Heart left ventricle (tissue), 16 donors: ENCODE measurements at places on chromosomes 4 and X. TPM values are rescaled to one million over a fixed set of nuclear protein-coding genes. Genes with fewer than 3 reads are reported as not detected.

Gene BTC
- total RNA-seq, result 0.10 TPM

Gene EMCN
- total RNA-seq, result 48.8 TPM

GRCh38 chrX:72399816-72400215 lies 94.1 kb upstream of the CITED1 start:
- DNase-seq, result no peak

DNA sequence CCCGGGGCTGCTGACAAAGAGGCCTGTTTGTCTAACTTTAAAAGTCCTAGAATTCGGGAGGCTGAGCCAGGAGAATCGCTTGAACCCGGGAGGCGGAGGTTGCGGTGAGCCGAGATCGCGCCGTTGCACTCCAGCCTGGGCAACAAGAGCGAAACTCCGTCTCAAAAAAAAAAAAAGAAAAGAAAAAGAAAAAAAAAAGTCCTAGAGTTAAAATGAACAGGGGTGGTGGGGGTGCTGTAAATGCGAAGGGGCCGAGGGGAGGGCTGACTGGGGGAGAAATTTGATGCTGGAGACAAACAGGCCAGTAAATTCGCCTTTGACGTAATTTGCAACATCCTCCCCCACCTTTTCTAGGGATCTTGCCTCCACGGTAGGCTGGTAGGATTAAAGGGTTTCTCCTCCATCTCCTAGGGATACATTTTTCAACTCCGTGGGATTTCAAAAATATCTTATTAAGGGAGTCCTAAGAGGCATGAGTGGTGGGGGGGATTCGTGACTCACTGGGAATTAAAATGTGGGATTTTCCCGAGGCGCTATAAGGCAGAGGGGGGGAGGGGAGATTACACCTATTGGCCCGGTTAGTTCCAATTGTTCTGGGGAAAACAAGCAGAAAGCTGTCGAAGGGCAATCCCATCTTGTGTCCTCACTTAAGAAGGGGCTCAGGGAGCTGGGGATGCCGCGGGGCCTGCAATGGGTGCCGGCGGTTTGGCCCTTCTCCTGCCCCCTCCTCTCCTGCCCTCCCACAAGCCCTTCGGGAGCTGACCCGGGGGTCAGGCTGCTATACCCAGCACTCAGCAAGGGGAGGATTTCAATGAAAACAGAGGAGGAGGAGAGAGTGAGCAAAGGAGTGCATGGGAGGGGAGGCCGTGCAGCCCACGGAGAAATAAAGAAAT lies 3.0 kb upstream of the BCOR start:
- DNase-seq, result no peak

Gene PLXNB3
- 8.6 TPM for total RNA-seq

- DNase-seq, result no peak
Measured at GRCh38 chr4:1837069-1837468, 18.9 kb downstream of the LETM1 start.

Gene ZFX
- 44.8 TPM for total RNA-seq

DNA sequence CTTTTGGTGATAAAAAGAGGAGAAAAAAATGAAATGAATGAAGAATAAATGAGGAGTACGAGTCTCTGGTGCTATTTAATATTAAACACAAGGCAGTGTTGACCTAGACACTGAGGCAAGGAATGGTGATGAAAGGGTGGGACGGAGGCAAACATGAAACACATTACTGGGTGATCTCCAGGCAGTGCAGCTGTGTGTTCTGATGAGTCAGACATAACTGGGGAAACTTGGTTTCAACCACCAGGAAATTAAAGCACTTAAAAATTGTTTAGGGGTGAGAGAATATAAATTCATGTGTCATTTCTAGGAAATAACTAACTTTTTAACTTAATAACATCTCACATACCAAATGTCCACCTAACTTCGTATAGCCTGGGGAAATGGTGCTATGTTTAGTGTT lies 19.7 kb upstream of the CXCL6 start:
- no peak for DNase-seq

DNA sequence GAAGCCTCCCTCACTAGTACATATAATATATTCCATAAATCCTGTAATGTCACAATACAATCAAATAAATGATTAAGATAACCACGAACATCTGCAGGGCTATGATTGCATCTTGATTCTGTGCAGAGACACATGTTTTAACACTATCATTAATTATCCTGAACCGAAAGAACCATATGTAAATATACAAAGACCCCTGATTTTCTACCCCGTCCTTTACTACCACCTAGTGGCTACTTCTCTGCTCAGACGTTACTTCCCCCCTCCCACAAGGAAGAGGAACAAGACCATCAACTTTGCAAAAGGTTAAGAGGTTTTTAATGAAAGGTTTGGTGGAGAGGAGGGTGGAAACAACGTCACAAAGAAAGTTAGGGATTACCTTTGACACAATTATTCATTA lies 134.0 kb downstream of the COL4A6 start:
- DNase-seq, result no peak

DNA sequence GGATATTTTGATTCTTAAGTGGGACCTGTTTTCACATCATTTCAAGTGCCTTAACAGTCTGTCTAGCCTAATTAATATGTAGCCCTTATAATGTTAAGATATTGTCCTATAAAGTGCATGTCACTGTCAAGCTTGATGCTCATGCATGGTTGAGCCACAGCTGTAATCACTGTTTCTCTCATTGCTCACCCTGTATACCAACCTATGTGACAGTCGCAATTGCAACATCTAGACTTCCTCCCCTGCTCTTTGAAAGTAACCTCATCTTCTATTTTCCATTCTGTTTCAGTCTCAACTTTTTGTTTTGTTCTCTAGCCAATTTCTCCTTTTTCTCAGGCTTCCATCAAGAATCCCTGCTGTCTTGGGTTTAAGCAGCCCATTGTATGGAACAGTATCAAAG lies 24.4 kb upstream of the MSL3 start:
- no peak for DNase-seq

DNA sequence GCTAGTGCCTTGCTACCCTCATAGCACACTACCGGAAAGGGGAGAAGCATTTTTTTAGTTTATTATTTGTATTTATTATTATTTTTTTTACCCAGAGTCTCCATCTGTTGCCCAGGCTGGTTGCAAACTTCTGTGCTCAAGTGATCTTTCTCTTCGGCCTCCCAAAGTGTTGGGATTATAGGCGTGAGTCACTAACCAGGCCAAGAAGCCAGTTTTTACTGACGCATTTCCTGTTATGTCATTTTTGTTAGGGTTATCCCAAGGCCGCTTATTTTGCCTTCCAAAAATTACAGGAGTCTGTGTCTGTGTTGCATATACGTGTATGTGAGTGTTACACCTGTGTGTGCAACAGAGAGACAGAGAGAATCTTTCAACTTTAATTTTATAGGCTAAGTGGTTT lies 404.5 kb downstream of the GBA3 start:
- no peak for DNase-seq

Gene TEX13C
- total RNA-seq, result not detected

Gene LANCL3
- 0.09 TPM for total RNA-seq

Gene LRIT3
- total RNA-seq, result not detected

DNA sequence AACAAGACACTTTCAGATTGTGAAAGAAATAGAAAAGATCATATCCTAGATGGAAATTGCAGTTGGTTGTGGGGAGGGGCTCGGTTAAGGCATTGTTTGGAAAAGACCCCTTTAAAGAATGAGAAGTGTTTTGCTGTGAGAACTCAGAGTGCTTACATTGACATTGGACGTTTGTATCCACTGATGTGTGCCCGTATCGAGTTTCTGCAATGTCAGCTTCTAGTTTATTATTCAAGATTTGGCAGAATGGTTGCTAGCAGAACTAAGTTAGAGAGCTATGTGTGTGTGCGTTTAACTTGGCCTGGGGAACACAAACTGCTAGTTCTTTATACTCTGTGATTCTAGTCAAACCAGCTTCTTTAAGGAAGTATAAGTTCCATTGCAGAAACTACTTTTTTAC lies 2702.5 kb downstream of the PCDH7 start:
- no peak for DNase-seq

DNA sequence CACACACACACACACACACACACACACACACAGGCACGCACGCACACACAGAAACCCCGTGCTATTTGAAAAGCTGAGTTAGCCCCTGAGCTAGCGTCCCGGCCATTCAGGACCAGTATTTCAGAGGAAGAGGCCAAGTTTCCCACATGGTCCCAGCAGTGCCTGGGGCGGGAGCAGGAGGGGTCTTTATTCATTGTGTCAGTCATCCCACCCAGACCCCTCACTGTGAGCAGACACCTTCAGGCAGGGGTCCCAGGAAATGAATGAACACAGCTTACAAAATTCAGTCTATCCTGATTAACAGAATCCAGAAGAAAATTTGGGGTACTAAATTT lies 58.1 kb downstream of the ZFYVE28 start:
- DNase-seq, result no peak

- no peak for DNase-seq
Measured at GRCh38 chr4:16205298-16206164, 20.7 kb downstream of the TAPT1 start.

DNA sequence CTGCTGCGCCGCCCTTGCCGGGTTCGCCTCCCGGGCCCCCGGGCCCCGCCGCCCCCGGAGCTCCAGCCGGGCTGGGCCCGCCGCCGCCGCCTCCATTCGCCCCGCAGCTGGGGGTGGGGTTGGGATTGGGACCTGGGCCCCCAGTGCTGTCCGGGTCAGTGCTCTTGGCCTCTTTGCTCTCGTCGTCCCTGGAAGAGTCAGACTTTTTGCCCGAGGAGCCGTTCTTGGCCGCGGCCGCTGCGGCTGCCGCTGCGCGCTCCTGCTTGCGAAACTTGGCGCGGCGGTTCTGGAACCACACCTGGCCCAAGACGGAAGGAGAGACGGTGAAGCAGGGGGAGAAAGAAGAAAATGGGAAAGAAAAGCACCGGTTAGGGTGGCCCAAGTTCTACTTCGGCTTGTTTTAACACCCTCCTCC lies 2.5 kb downstream of the PHOX2B start:
- no peak for DNase-seq

GRCh38 chr4:176443646-176444409 lies 124.1 kb downstream of the SPCS3 start:
- no peak for DNase-seq

DNA sequence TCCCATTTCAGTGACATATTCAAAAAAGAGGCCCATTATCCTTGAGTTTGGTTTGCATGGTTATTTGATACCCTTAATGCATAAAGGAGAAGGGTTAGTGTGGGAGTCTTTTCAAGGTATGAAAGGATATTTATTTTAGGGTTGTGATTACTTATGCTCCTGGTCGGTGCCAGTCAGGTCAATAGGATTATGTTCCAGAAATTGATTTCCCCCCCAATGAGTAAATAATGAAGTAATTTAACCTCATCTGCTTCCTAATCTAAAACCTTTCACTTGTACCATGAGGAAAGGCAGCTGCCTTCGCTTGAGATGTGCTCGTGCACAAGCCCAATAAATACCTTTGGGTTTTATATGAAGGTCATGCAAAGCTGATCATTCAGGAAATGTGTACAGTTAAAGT lies 55.0 kb upstream of the NR0B1 start:
- no peak for DNase-seq

DNA sequence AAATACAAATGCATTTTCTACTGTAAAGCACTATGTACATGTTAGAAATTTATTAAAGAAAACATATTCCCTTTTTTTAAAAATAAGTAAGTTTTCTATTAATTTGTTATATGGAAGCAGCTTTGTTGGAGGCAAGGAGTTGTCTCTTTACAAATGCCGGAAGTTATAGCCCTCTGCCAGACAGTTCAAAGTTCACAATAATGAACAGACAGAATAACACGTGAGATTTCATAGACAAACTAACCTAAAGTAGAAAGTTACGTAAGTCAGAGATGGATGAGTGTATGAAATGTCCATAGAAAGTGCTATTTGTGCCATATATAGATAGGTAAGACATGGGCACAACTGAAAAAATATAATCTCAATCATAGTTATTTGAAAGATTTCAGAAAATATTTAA lies 43.9 kb upstream of the NEIL3 start:
- no peak for DNase-seq

Gene SOX3
- not detected for total RNA-seq

- no peak for DNase-seq
Measured at GRCh38 chrX:11187001-11187400, 75.9 kb downstream of the HCCS start.

- DNase-seq, result no peak
Measured at GRCh38 chr4:6740347-6740746, 24.4 kb downstream of the BLOC1S4 start.

Gene CPEB2
- total RNA-seq, result 11.5 TPM

- no peak for DNase-seq
Measured at GRCh38 chr4:14631806-14632440, 370.4 kb upstream of the CPEB2 start.

DNA sequence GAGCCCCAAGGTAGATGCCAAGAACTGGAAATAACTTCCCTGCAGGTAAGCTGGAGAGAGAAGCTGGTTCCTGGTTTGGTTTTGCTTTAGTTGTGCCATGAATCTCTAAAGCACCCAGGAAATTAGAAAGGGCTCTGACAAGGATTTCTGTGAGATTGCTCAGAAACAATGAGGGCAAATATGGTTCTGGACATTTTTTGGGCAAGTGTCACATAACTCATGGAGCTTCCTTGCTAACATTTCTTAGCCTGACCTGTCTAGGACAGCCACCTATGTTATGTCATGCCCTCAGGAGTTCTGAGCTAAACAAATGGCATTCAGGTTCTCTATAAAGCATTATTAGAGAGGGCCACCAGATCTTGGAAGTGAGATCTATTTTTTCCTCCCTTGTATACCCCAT lies 131.8 kb downstream of the GUCY2F start:
- no peak for DNase-seq

Gene CETN2
- total RNA-seq, result 24.3 TPM

- DNase-seq, result no peak
Measured at GRCh38 chrX:134760650-134761049, 102.4 kb upstream of the PLAC1 start.

Gene IL13RA2
- not detected for total RNA-seq

GRCh38 chr4:96681218-96681617 lies 841.3 kb downstream of the PDHA2 start:
- DNase-seq, result no peak

GRCh38 chr4:73450398-73451004 lies 14.5 kb downstream of the AFP start:
- peak; percentile 38 for DNase-seq

Gene TAF7L
- total RNA-seq, result not detected

- peak; percentile 15 for DNase-seq
Measured at GRCh38 chrX:44675362-44676024, 132.8 kb upstream of the FUNDC1 start.

DNA sequence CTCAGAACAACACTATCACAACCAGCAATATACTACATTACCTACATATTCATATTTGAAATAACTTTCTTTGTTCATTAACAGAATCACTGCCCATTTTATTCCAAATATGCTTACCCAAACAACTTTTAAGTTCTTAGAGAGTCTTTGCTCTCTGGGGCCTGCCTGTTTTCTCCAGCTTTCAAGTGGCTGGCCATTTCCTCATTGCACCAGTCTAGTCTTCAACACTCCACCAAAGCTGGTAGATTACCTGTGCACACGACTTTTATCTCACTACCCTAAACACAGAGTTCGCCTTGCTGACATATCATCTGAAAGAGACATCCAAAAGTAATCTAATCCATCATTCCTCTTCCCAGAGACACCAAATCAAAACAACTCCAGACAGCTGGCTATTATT lies 66.2 kb downstream of the PRDM5 start:
- no peak for DNase-seq
